ENCODE measurements at places on chromosomes 11 and 22. TPM values are rescaled to one million over a fixed set of nuclear protein-coding genes. Genes with fewer than 3 reads are reported as not detected.

The ROBO4 gene
- 0.97 TPM for total RNA-seq

The CCDC83 gene
- not detected for total RNA-seq

The C22orf23 gene
- total RNA-seq = not detected

The MMP12 gene
- total RNA-seq = 0.05 TPM

The SCGB2A2 gene
- not detected for total RNA-seq

The LGR4 gene
- 16.5 TPM for total RNA-seq

The SPDYC gene
- not detected for total RNA-seq

The ZBED4 gene
- total RNA-seq = 11.7 TPM

The MSANTD2 gene
- total RNA-seq = 16.3 TPM

The OR5M10 gene
- total RNA-seq = not detected

The AGBL2 gene
- total RNA-seq = 0.45 TPM

GRCh38 chr11:74592063-74592440 is 330 bp upstream of the POLD3 start:
- H3K4me1 ChIP-seq = no peaks in the 10 kb centered on the region
- H3K27ac ChIP-seq = no peak overlapping the region
- peaks cover 4% of the 10 kb centered on the region for H3K36me3 ChIP-seq
- DNase-seq = no peak
- no peaks in the 10 kb centered on the region for H3K27me3 ChIP-seq

- no peak overlapping the region for H3K27ac ChIP-seq
- DNase-seq = no peak
- H3K27me3 ChIP-seq = no peaks in the 10 kb centered on the region
- no peaks in the 10 kb centered on the region for H3K4me1 ChIP-seq
- no peaks in the 10 kb centered on the region for H3K36me3 ChIP-seq
Measured at GRCh38 chr11:80515097-80515496, 1074.3 kb upstream of the TENM4 start.

DNA sequence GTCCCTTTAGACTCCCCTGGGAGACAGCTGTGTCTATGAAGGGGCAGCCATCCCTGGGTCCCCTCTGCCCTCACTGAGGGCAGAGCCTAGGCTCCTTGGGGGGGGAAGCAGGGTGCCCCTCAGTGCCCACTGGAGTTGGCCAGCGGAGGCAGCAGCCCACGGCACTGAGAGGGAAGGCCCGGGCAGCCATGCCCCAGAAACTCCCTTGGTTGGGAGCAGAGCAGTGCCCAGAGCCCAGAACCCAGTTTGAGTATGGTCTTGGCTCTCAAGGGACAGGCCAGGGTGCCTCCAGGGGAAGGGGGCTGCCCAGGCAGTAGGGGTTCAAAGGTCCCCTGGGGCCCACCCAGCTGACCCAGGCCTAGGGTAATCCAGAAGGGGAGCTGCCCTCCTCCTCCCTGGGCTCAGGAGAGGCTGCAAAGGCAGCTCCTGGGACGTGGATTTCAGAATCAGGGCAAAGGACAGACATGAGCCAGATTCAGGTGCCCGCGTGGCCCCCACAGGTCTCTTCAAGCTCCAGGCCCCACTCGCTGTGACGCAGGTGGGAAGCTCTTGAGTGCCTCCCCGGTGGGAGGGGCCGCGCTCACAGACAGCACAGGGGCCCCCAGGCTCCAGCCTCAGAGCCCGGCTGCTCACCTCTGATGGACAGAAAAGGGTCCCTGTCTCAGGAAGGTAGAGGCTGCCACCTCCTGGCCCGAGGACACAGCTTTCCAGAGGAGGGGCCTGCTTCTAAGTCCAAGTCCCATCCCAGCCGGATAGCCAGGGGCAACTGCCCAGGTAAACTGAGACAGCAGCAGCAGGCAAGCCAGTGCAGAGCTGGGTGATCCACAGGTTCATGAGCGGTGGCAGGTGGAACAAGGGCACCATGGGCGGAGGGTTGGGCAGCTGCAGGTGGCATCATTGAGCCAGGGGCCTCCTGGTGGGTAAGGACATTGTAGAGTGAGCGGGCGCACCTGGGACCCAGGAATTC is 2.6 kb downstream of the C11orf21 start:
- H3K27ac ChIP-seq = no peak overlapping the region
- H3K4me1 ChIP-seq = peaks cover 21% of the 10 kb centered on the region
- no peaks in the 10 kb centered on the region for H3K27me3 ChIP-seq
- H3K36me3 ChIP-seq = no peaks in the 10 kb centered on the region
- DNase-seq = no peak
- no peak overlapping the region for H3K4me3 ChIP-seq

GRCh38 chr11:67048515-67049130 is 8.0 kb upstream of the RHOD start:
- no peak overlapping the region for H3K4me3 ChIP-seq
- H3K36me3 ChIP-seq = no peaks in the 10 kb centered on the region
- no peaks in the 10 kb centered on the region for H3K27me3 ChIP-seq
- DNase-seq = no peak
- peaks cover 20% of the 10 kb centered on the region for H3K4me1 ChIP-seq
- H3K27ac ChIP-seq = no peak overlapping the region

GRCh38 chr11:133650082-133650481 is 117.8 kb upstream of the OPCML start:
- no peaks in the 10 kb centered on the region for H3K4me1 ChIP-seq
- no peaks in the 10 kb centered on the region for H3K36me3 ChIP-seq
- no peak overlapping the region for H3K27ac ChIP-seq
- H3K4me3 ChIP-seq = no peak overlapping the region
- DNase-seq = no peak

- H3K27ac ChIP-seq = no peak overlapping the region
- H3K27me3 ChIP-seq = no peaks in the 10 kb centered on the region
- no peak for DNase-seq
- no peaks in the 10 kb centered on the region for H3K36me3 ChIP-seq
- H3K4me1 ChIP-seq = peaks cover 29% of the 10 kb centered on the region
Measured at GRCh38 chr11:29305456-29306232, 711.2 kb downstream of the KCNA4 start.

DNA sequence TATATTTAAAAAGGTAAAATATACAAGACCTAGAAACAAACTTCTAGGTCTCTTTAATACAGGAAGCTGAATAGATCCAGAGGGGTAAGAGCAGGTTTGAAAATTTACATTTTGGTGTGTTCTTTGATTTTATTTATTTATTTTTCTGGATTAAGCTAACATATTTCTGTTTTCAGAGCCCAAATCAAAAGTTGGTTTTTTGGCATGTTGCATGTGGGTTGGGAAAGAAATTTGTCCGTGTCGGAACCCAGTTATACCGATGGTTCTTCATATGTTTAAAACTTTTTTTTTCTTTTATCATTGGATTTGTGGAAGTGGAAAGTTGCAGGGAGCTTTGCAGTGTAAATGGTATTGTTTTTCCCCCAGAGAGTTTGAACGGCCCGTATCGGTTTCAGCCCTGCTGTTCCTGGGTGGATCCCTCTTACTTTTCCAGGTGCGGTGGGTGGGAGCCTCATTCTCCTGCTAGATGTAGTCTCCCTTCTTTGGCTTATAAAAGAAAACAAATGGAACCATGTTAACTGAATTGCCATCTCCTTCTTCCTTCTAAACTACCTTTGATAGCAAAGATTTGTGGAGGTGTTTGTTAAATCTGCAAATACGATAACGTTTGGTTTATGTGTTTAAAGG is 746 bp downstream of the CTNND1 start:
- peak overlapping the region; percentile 85 for H3K27ac ChIP-seq
- H3K4me3 ChIP-seq = peak overlapping the region; percentile 52
- no peaks in the 10 kb centered on the region for H3K27me3 ChIP-seq
- peaks cover 15% of the 10 kb centered on the region for H3K36me3 ChIP-seq
- no peak for DNase-seq

DNA sequence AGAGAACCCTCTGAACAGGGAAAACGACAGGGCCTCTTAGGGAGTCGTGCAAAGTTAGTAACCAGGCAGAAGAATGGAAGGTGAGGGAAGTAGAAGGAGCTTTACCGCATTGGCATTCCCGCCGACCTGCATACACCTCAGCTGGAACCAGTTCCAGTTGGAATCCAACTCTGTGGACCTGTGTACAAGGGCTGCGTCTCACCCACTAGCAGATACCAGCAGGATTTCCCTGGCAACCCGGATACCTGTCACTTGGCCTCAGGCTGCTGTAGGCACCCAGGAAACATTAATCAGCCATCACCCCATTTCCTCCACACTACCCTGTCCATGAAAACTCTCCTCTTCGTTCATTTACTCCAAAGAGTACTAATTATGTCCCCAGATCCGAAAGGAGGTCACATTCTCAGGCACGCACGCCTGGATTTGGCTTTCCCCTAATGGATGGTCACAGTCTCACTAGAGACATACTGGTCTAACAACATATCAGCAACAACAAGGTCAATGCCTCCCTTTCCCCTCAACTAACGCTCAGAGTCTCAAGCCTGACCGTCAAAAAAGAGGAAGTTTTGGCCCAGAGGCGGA is 842 bp downstream of the ARFGAP2 start:
- H3K4me3 ChIP-seq = peak overlapping the region; percentile 86
- peaks cover 14% of the 10 kb centered on the region for H3K4me1 ChIP-seq
- peaks cover 66% of the 10 kb centered on the region for H3K36me3 ChIP-seq
- no peak for DNase-seq
- H3K27ac ChIP-seq = peak overlapping the region; percentile 84
- no peaks in the 10 kb centered on the region for H3K27me3 ChIP-seq

- H3K36me3 ChIP-seq = peaks cover 44% of the 10 kb centered on the region
- H3K4me1 ChIP-seq = peaks cover 17% of the 10 kb centered on the region
- no peak overlapping the region for H3K27ac ChIP-seq
- H3K4me3 ChIP-seq = no peak overlapping the region
Measured at GRCh38 chr11:3090096-3090901, 33.1 kb upstream of the CARS1 start.

DNA sequence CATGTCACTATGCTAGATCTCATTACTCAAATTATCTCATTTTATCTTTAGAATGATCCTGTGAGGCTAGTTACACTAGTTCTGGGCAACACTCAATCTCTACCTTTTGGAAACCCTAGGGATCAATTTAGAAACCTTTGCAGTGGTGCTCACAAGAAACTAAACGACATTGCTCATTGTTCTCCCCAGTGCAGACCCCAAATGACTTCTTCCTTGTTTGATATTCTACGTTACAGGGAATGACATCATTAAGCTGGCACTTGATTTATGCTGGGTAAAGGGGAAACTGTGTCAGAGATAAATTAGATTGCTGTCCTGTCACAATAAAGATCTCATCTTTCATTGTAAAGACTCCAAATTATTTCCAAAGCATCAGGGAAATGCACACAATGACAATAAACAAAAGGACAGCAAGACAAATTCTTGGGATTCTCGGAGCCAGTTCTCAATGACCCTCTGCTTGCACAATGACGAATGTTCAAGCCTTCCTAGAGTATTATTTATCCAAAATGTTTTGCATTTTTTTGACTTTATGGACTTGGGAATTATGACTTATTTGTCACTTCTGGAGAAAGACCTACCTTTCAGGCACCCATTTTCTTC is 1121.8 kb upstream of the TENM4 start:
- no peak for DNase-seq
- no peaks in the 10 kb centered on the region for H3K27me3 ChIP-seq
- no peaks in the 10 kb centered on the region for H3K36me3 ChIP-seq
- H3K4me3 ChIP-seq = no peak overlapping the region
- H3K4me1 ChIP-seq = no peaks in the 10 kb centered on the region
- no peak overlapping the region for H3K27ac ChIP-seq

DNA sequence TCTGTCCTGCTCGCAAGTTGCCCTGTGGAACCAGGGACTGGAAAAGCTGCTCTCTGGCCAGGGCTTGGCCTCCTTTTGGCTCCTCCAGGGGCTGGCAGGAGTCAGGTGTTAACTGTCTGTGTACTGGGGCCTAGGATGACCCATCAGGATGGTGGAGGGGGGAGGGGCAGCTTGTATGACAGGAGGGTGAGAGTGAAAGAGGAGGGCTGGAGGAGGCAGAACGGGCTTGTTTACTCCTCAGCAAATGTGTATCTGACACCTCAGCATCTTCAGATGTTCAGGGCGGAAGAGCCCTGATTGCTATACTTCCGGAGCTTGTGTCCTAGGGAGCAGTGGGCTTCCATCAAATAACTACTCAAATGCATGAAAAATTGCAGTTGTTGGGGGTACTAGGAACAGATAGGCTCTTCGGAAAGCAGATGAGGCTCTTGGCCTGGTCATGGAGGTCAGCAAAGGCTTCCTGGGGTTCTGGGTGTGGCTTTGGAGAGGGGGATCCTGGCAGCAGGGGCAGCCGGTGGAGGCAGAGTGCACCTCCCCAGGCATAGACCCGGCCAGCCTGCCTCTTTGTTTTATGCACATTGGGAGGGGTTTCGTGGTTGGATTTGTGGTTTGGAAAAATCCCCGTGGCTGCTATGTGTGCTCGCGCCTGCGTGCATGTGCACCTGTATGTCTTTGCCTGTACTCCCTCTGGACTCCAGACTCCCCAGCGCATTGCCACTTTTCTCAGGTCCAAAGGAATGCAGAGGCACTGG is 31.2 kb downstream of the CD82 start:
- H3K4me3 ChIP-seq = no peak overlapping the region
- no peaks in the 10 kb centered on the region for H3K27me3 ChIP-seq
- no peak overlapping the region for H3K27ac ChIP-seq
- 0 out of 2 replicates have a peak, but pooled peaks cover 4% of the 10 kb centered on the region for H3K4me1 ChIP-seq
- H3K36me3 ChIP-seq = no peaks in the 10 kb centered on the region

DNA sequence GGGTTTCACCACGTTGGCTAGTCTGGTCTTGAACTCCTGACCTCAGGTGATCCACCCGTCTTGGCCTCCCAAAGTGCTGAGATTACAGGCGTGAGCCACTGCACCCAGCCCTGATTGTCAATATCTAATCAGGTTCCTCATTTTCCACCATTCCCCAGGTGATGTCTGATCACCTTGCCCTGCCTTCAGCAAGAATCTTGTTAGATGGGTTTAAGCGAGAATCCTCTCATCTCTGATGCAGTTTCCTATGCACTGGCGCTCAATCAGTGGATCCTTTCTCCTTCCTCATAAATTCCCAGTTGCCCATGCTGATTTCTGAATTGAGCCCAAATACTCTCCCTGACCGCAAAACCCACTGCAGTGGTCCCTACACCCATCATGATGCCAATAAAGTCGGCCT is 664 bp upstream of the ZC3H7B start:
- no peak for DNase-seq
- peak overlapping the region; percentile 82 for H3K4me3 ChIP-seq
- H3K36me3 ChIP-seq = peaks cover 39% of the 10 kb centered on the region

GRCh38 chr22:39303358-39303757 is 16.1 kb downstream of the RPL3 start:
- H3K27me3 ChIP-seq = no peaks in the 10 kb centered on the region
- H3K27ac ChIP-seq = no peak overlapping the region
- no peak overlapping the region for H3K4me3 ChIP-seq
- peaks cover 31% of the 10 kb centered on the region for H3K4me1 ChIP-seq

DNA sequence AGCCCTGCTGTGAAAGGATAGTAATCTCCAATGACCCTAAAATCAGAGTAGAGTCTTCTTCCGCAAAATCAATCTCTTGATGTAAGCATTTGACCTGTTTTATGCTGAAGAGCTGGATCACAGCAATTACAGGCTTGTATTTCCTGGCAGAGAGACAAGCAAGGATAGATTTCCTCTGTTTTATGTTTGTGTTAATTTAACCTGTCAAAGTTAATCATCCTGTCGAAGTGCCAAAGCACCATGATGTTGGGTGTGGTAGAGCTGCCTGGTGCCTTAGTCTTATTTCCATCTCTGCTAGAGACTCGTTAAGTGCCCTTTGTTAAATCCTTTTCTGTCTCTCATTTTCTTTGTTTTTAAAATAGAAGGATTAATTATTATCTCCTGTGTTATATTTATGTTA is 248.1 kb downstream of the CNTN5 start:
- no peaks in the 10 kb centered on the region for H3K36me3 ChIP-seq
- no peaks in the 10 kb centered on the region for H3K27me3 ChIP-seq
- H3K4me3 ChIP-seq = no peak overlapping the region

GRCh38 chr11:92750794-92751193 is 218.7 kb upstream of the MTNR1B start:
- no peaks in the 10 kb centered on the region for H3K27me3 ChIP-seq
- no peak overlapping the region for H3K27ac ChIP-seq
- H3K4me3 ChIP-seq = no peak overlapping the region
- no peaks in the 10 kb centered on the region for H3K4me1 ChIP-seq
- H3K36me3 ChIP-seq = no peaks in the 10 kb centered on the region

Measured in SJSA1 (cell line).